Cortex of kidney (tissue), 1 donor: ENCODE measurements at places on chromosomes 5 and 9.

- no peak for DNase-seq
Observed at GRCh38 chr9:131500939-131501541, 1.7 kb upstream of the POMT1 start.

DNA sequence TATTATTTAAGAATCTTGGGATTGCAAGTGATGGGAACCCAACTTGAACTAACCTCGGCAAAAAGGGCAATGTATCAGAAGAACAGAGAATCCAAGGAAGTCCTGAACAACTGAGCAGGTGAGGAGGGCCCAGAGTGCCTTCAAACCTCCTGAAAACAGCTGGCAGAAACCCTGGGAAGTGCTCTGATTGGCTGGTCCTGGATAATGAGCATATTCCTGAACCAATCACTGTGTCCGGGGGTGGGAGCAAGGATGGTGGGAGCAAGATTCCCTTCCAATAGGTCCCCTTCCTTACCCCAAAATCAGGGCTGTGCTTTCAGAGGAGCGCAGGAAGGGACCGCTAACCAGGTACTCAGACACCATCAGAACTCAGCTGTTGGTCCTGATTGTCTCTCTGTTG is 31.9 kb upstream of the TBC1D2 start:
- DNase-seq, result no peak

DNA sequence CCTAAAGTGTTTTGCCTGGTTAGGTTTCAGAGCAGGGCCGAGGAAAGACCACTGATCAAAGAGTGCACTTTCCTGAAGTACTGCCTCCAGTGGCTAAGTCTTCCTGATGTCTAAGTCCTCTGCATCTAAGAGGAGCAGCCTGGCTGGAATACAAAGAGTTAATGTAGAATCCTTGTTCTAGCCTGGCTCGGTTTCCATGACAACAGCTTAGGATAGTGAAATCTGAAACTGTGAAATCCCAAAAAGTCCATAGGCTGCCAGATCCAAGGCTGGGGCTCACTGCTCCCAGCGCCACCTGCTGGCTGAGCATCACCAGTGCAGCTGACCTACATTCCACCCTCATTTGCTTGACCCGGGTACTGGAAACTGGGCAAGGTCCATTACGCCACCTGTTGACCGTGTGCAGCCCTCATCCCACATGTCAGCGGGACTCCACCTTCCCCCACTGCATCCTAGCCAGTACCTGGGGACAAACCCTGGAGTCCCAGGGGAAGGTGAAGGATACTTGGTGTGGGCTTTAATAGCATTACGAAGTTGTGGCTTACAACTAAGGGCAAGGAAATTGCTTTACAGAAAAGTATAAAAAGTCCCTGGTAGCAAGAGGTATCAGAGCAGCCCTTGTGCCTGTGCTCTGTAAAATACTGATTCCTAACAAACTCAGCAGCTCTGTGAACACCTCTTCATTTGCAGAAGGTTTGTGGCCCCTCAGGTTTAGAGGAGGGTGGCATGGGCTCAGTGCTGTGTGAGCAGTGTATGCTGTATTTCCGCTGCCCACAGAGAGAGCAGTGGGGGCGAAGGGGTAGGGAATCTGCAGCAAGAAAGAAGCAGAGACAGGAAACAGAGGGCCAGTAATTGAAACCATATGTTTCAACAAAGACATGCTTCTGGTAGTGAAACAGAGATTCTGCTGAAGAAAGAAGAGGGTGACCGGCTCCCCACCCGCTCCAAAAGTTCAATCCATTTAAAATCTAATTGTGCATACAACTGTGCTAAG is 36.0 kb downstream of the PCDHGC5 start:
- no peak for DNase-seq

DNA sequence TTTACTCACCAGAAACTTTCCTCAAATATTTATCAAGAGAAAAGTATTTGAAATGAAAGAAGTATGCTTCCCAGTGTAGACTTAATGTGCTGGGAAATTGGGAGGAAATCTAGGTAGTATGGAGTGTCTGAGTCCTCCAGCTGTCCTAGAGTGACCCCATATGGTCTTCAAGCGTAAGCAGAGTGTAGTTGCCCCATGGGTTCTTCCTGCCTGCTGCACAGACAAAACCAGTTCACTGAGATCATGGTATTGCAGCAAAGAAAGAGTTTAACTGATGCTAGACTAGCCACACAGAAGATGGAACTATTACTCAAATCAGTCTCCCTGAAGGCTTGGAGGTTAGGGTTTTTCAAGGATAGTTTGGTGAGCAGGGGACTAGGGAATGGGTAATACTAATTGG is 114.9 kb upstream of the PRLR start:
- no peak for DNase-seq

GRCh38 chr5:107671742-107672210 is 1.0 kb upstream of the EFNA5 start:
- no peak for DNase-seq

- DNase-seq, result no peak
Observed at GRCh38 chr9:78775696-78776295, 478.9 kb downstream of the PSAT1 start.

GRCh38 chr9:137482094-137482781 is 23.1 kb upstream of the NSMF start:
- DNase-seq, result no peak

GRCh38 chr5:40475561-40475960 is 204.2 kb upstream of the PTGER4 start:
- no peak for DNase-seq

GRCh38 chr9:88534456-88535225 is at the start of gene NXNL2:
Gene NXNL2 (plus strand): TSS chr9:88535178. CDS start chr9:88535435, 257 bp downstream.
- no peak for DNase-seq

- no peak for DNase-seq
Observed at GRCh38 chr9:91197232-91198181, 164.2 kb downstream of the AUH start.

DNA sequence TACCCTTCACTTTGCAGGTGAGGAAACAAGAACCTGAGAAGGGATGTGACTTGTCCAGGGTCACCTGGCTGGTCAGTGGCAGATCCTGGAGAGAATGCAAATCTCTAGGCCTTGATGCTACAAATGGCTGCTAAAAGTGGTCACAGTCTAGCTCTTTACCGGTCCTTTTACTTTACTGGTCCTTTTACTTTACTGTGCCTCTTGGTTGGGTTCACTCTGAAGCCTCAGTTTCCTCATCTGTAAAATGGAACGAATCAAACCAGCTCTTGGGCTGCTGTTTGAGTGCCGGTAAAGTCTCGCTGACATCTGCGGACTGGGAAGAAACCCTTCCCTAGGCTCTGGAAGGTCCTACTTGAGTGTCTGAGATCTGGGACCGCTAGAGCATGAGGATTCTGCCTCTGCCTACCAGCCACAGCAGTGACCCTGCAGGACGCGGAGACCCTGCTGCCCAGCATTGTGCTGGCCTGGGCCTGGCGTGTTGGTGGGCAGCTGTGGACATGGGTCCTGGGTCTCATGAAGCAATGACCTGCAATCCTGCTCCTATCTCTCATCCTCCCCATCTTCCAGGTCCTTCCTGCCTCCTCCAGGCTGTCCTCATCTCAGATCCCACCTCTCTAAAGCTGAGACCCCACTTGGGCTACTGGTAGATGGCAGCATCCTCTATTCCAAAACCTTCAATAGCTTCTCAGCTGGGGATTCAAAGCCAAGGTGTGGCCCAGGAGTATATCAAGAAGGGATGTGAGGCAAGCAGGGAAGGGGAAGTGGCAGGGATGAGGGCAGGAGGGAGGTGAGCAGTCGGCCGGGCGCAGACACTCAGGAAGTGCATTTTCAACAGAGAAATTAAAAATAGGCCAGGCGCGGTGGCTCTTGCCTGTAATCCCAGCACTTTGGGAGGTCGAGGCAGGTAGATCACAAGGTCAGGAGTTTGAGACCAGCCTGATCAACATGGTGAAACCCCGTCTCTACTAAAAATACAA is 13.3 kb downstream of the CORO2A start:
- DNase-seq, result no peak

- no peak for DNase-seq
Observed at GRCh38 chr9:132694144-132694543, 23.9 kb downstream of the GTF3C4 start.

- no peak for DNase-seq
Observed at GRCh38 chr9:70406434-70406862, 8.0 kb downstream of the KLF9 start.

DNA sequence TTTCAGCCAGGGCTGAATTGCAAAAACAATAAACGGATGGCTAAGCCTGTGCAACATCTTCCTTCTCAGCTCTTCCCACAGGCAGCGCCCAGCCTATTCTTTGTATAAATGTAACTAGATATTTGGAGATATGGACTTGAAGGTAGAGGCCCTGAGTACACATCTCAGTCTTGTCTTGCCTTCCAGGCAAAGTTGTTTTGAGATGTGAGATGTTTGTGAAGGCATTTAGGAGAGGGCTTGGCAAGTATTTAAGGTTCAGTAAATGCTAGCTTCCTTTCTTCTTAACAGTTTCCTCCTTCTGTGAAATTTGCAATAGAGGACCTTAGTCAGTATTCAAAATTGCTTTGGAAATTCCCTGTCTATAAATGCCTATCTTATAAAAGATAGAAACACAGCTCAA is 228.8 kb downstream of the NR2F1-AS1 start:
- DNase-seq, result no peak

DNA sequence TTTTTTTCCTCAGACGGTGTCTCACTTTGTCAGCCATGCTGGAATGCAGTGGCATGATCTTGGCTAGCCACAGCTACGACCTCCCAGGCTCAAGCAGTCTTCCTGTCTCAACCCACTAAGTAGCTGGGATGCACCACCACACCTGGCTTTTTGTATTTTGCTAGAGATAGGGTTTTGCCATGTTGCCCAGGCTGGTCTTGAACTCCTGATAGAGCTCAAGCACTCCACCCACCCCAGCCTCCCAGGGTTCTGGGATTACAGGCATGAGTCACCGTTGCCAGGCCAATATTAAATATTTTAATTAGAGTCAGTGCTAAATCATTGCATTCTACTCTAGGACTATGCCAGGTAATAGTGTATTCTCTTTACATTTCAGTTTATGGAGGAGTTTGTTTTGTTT is 41.5 kb downstream of the UBE2R2 start:
- no peak for DNase-seq

- DNase-seq, result no peak
Observed at GRCh38 chr5:33852837-33853236, 39.0 kb downstream of the ADAMTS12 start.

DNA sequence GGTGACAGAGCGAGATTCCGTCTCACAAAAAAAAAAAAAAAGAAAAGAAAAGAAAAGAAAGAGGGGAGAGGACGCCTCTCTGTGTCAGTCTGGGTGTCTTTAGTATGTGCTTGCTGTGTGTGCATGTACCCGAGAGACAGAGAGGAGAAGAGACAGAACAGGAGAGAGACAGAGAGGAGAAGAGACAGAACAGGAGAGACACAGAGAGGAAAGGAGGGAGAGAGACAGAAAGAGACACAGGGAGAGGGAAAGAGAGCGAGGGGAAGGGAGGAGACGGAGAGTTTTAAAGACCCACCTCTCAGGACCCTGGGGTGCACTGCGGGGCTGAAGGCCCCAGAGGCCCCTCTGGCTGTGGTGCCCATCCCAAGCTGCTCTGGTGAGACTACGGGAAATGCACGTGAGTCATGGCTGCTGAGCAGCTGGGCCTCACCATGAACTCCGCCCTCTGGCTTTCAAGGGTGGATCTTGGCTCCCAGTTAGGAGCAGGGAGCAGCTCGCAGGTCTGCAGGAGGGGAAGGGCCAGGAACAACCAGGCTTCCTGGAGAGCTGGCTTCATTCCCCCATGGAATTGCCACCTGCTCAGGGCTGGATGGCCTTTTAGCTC is 7.9 kb downstream of the SLC6A3 start:
- DNase-seq, result no peak

- no peak for DNase-seq
Observed at GRCh38 chr5:112308608-112309007, 110.5 kb downstream of the EPB41L4A start.

DNA sequence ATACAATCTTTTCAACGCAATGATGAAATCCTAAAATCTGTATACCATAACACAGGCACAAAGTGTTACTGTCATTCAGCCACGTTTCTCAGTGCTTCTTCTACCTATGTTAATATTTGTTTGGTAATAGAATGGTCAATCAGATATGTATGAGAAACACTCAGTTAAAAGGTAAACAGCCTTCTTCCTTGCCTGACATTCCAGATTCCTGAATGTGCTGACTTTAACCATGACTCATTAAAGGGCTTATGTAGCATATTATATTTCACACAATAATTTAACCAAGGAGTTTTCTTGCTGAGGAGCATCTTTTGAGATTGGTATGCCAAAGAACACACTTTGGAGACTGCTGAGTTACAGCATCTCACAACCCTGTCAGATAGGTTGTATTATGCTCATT is 187.6 kb downstream of the CETN3 start:
- no peak for DNase-seq

GRCh38 chr9:83330207-83331196 is 207.7 kb downstream of the FRMD3 start:
- DNase-seq, result no peak
